ENCODE measurements at places on chromosomes 3 and 15.

DNA sequence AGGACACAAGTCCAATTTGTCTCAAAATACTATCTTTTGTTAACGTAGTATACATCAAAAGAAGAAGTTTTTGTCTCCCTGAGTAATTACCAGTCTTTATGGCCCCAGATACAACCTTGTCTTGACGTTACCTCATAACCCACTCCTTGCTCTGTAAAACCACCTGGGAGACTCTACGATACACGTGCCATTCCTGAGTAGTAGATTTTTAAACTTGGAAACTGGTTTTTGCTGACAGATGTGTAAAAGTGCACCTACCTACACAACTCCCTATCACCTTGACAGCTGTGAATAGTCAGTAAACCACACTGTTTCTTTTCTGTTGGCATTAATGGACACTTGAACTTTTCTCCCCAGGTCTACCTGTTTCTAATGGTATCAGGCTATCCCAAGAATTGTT lies 51.7 kb upstream of the RARB start:
- DNase-seq: no peak

GRCh38 chr3:184715943-184716621 lies 4.2 kb upstream of the MAGEF1 start:
- DNase-seq: no peak

DNA sequence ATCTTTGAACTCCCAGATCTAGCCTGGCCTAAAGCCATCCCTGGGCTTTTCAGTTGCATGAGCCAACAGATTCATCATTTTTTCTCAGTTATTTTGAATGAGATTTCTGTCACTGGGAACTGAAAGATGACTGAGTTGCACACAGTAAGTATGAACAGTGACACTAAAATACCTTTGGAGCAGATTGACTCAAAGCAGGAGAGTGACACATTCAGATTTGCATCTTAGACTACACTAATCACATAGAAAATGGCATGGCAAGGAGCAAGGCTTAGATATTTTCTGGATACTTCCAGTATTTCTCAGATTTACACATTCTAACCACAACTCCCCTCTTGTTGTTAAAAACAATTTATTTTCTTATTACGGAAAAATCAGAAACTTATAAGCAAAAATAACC lies 32.8 kb downstream of the SEC62 start:
- DNase-seq: no peak

DNA sequence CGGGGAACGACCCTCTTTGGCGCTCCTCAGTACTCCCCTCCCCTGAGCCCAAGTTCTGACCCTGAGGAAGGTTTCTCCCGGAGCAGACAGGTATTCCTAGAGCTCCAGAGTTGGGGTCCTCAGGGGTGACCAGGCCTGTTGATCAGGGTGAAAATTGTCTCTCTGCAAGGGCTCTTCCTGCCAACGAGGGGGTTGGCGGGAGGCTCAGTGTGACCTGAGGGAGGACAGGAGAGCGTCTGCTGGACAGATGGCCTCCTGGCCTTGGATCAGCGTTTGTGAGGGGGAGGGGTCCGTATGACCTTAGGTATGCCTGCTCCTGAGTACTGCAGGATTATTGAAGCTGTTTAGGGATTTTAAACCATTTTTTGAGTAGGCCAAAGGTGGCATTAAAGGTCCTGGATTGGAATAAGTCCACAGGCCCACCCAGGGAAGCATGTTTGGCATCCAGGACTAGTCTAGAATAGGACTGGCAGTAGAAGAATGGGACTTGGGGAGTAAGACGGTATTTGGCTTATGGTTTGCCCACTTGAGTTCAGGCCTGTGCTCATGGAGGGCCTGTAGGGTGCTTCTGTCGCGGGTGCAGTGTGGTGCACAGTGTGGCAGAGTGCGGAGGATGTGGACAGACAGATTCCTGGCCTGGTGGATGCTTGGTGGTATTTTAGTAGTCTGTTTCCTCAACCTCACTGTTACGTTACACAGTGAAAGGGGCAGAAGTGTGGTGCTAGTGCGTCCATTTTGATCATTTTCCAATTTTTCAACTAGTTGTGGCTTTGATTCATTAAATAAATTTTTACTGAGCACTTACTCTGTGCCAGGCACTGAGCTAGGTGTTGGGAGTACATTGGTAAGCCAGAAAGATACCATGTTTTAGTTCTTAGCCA lies 959 bp downstream of the ZNF592 start:
- DNase-seq: no peak

DNA sequence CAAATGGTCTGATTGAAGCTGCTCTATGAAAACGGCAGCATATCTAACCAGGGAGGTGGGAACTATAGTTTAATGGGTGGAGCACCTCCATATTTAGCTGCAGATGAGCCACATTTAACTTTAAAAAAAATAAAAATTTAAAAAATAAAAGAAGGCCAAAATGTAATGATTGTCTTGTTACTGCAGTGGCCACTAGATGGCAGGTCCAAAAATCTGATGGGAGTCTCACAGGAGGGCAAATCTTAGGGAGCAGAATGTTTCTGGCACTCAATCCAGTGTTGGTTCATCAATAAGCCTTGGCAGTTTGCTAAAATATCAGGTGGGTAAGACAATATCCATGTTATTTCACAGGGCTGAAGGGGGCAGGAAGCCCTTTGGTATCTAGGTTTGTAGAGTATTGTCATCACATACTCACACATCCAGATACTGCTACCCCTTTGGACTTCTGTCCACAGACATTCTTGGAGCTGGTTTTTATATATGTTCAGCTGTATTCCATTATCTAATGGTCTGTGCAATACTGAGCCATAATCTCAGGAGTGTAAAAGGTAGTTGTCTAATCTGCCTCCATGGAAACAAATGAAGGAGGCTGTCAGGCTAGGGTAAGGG lies 233.3 kb downstream of the TIGIT start:
- DNase-seq: no peak

DNA sequence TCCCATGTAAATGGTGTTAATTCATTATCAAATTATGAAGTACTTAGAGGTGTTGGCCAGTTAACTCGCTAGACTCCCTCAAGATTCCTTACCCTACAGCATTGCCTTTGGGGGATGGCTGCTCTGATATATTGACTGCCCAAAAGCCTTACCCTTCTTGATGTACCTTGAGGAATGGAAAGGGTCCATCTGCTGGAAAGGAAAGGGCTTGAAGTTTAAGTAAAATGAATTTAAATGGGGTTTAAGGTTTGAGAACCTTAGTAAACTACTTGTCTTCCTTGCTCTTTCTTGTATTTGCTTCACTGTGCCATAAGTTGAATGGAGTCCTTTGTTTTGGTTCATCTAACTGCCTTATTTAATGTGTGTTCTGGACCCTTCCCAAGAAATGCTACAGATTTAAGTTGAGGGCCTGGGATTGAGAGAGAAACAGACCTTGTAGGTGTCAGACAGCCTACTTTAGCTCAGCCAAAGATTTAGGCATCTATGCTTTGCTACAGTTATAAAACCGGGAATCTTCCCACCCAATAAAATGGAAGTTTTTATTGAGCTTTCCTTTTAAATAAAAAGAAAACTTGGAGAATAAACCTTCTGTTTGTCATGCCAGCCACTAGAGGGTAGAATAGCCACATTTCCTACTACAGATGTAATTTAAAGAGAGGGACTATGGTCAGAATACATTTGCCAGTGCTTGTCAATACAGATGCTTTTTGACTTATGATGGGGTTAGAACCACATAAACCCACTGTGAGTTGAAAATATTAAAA lies 25.3 kb downstream of the CMSS1 start:
- no peak for DNase-seq

DNA sequence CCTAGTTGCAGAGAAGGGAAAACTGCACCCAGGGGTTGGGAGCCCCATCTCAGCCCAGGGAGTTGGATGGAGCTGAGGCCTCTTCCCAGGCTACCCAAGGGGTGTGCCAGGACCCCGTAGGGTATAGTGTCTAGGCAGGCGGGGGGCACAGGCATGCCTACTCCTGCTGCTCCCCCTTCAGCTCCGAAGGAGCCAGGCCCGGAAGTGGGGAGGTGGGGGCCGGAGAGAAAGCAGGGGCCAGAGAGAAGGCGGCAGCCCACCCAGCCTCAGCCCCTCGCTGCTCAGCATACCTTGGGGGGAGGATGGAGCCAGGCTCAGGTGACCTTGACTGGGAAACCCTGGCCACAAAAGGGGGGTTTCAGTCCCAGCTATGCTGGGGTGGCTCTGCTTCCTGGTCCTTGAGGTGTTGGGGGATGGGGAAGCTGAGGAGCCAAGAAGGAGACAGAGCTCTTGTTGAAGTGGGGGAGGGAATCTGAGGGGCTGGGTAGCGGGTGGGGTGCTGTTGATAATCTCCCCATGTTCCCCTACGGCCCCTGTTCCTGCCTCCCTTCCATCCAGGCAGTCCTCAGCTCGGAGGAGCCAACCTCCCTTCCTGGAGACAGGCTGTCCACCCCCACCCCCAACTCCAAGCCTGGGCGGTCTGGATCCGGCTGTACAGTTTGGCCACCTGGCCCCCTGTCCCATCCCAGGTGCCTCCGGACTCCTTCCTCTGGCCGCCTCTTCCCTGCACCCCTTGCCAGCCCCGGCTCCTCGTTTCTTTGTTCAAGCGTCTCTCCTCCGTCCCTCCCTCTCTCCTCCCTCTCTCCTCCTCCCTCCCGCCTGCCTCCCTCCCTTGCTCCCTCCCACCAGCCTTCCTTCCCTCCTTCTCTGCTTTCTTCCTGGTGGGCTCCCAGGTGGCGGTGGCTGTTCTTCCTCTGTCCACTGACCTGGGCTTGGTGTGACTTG lies 1.7 kb downstream of the SEMA3F start:
- DNase-seq: no peak

DNA sequence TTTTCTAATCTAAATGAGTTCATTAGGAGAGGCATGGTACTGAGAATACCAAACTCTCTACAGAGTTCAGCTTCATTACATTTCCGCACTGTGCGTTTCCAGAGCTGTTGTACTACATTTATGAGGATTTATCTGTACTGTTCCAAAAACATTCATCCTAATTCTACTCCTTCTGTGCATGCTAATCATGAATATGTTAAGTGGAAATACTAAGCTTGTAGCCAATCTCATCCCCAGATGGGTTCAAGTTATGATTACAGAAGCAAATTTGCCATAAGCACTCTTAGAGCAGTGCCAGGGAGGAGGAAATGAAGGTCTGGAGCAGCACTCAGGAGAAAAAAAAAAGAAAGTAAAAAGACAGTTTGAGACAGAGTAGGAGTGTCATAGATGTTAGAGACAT lies 544.3 kb downstream of the GBE1 start:
- DNase-seq: no peak

GRCh38 chr15:37921527-37922385 lies 12.7 kb upstream of the TMCO5A start:
- no peak for DNase-seq

DNA sequence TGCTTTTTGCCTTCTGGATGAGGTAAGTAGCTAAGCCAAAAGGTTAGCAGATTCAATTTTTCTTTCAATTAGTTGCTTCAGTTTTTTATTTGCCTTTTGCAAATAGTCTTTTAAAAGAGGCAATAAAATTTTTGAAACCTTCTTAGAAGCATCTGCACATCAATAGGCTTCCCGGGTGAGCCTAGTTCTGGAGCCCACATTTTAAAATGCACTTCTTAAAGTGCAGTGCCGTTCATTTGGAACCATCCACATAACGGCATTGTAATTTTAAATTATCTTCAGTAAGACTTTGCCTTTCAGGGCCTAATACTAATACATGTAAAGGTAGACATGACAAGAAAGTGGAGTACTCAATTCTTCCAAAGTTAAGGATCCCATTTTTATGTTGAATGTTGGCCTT lies 269.2 kb downstream of the THSD4 start:
- no peak for DNase-seq

DNA sequence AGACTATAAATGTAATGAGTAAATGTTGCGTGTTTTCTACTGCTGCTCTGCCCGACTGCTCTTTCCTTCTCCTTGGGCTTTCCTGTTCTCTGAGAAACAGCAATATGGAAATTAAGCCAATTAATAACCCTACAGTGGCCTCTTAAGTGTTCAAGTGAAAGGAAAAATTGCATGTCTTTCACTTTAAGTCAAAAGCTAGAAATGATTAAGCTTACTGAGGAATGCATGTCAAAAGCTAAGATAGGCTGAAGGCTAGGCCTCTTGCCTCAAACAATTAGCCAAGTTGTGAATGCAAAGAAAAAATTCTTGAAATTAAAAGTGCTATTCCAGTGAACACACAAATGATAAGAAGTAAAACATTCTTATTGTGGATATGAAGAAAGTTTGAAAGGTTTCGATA lies 55.0 kb downstream of the ATP2C1 start:
- no peak for DNase-seq

- no peak for DNase-seq
Observed at GRCh38 chr3:114436182-114436581, 142.4 kb downstream of the TIGIT start.

DNA sequence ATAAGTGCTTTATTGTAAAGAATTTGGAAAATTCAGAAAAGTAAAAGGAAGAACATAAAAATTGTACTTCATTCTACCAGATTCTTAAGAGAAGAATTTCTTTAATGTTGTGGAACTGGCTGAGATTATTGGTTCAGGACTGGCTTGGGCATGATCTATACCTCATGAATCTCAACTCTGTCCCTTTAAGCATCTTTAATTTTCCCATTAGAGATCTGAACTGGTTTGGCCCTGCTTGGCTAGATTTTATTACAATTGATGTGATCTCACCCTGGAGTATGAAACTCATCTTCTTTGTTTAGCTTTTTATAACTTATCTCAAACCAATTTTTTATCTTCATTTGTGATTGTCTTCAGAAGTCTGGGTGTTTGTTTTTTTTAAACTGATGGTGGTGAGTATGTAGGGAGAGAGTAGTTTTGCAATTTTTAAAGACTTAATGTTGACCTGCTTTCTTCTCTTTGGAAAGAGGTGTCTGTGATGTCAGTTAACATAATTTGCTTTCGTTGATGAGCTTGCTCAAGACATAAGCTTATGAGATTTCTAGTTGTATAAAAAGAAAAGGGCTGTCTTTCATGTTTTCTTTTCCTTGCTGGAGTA lies 61.9 kb downstream of the ZNF609 start:
- DNase-seq: no peak

DNA sequence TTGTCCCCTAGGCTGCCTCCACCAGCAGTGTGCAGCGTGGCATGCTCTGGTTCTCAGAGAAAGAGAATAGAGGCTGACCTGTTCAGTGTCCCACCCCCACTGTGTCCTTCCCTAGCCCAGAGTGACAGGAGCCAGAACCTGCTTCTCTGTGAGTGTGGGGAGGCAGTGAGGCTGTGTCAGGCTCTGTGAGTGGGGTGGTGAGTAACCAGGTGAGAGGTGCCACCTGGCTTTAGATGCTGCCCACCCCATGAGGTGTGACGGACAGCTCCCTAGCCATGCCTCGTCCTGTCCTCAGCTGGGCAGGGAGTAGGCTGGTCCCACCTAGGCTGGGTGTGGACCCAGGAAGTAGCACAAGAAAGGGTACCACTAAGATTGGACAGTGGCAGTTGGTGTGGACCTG lies 6.3 kb downstream of the TEX264 start:
- no peak for DNase-seq

DNA sequence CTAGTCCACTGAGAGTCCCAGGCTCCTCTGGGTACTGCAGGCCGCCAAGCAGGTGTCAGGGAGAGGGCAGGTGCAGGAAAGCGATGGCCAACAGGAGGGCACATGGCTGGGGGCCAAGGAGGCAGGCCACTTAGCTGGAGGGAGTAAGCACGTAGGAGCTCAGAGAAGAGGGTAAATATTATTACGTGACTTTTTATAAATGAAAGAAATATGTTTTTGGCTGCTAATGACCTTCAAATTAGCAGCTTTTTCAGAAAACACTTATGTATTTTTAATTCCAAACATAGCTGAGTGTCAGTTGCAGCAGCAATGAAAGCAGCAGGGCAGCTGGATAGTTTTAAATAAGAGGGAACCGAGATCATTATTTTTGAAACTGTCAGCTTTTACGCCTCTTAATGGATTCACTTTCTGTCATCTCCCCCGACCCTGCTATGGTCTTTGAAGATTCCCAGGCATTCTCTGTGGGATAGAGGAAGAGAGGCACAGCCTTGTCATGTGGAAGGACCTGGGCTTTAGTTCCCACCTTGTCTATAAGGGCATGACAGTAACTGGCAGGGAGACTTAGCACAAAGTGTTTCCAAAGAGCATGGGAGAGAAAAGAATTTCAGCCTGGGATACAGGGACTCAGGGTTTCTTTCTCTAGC lies 477.1 kb downstream of the EPHB1 start:
- DNase-seq: no peak
